Thoracic aorta (tissue), 2 donors: ENCODE measurements at places on chromosomes 11 and 22.

DNA sequence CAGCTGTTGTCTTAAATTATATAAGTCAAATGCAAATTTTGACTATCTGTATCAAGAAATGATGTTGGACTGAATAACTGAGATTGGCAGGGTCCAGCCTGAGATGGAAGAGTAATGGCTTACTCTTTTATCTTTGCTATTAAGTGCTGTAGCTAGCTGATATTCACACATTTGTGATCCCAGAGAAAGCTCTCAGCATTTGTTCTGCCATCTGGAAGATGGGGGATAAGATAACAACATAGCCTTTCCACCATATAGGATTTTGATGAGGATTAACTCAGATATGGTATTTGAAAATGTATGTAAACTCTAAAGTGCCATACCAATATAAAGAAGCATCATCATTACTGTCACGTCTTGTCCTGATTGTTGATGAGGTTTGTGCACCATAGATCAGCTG lies 1063.2 kb upstream of the TENM4 start:
- no peak for DNase-seq

DNA sequence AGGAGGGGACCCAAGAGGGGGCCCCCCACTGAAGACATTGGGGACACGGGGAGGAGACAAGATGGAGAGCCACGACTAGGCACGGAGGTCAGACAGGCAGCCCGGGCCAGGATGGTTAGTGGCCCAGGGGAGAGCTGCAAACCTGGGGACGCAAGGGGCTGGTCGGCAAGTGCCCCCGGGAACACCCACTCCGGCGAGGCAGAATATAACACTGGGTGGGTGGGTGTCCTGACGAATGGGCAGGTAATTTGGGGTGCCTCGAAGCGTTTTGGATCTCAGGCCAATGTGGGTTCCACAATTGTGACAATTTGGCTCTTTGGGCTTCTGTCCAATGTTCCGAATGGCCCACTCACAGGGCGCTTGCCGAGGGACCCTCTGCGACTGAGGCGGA lies 9.9 kb downstream of the IGF2 start:
- no peak for DNase-seq

DNA sequence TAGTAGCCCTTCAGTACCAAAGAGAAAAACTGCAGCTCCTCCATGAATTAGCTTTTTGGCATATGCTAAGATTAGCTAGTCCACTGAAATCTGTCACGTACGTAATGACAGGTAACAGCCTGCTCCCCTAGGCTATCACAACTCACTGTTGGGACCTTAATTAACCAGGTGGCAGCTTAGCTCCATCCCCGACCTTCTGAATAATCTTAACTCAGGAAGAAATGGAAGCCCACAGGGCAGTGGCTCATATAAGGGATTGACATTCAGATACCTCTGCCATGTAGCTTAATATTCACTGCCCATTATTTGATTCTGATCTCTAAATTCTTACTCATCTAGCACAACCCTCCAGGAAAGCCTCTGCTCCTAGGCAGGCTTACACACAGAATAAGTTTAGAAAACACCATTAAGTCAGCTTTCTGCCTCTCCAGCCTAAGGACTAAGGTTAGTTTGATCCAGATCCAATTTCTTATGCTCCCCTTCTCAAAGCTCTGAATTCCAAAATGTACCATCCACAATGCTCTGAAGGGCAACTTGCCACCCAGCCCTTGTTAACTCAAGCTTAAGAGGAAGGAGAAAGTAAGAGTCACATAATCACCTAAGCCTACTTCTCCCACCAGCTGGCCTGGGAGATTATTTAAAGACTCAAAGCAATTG lies 5.0 kb downstream of the HSPA8 start:
- no peak for DNase-seq

GRCh38 chr22:44288913-44289312 lies 23.8 kb downstream of the SHISAL1 start:
- no peak for DNase-seq

GRCh38 chr11:85094795-85095194 lies 532.3 kb downstream of the DLG2 start:
- no peak for DNase-seq

- DNase-seq, result no peak
These were observed 279.3 kb upstream of the SYN3 start for GRCh38 chr22:33337524-33337923.

DNA sequence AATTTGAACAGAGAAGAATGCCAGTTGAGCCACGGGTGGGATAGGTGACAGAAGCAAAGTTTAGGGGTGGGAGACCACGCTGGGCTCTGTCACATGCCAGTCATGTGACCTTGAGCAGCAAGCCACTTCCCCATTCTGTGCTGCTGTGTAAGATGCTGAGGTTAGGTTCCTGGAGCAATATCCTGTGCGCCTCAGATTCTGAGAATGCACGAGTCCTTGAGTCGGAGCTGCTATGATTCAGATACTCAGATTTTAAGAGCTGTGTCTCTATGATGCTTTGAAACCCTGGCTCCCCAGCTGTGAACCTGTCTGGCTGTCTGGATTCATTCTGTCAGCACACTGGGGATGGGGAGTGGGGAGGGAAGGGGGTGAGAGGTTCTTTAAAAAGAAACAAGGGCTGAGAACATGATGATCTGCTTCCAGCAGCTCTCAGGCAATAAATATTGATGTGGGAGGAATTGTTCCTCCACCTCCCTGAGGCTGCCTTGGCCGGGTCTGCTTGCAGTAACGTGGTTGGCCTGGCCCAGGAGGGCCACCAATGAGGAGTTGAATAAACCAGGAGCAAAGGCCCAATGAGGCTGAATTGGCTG lies 24.0 kb downstream of the SLCO2B1 start:
- no peak for DNase-seq

DNA sequence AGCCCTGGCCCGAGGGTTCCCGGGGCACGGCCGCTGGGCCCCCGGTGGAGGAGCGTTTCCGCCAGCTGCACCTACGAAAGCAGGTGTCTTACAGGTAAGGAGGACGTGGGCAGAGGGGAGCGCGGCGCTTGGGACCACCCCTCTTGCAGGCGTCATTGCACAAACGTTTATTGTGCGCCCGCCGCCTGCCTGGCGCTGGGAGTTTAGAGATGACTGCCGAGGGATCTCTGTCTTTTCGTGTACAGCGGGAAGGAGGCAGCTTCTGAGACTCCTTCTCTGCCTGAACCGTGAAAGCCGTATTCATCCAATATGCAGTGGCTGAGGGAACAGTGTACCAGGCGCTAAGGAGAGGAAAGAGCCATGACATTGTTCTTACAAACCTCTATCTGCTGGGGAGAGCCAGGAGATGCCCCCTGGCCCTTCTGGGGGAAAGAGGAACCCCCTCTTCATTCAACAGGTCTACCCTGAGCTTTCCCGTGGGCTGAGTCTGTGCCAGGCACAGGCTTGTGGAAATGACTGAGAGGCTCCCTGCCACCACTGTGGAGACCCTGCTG lies 13.8 kb upstream of the DGKZ start:
- DNase-seq, result no peak

- DNase-seq, result no peak
These were observed 10.2 kb upstream of the P4HA3 start for GRCh38 chr11:74321487-74322188.

GRCh38 chr22:36966851-36967540 lies 52.3 kb downstream of the TST start:
- DNase-seq, result no peak

DNA sequence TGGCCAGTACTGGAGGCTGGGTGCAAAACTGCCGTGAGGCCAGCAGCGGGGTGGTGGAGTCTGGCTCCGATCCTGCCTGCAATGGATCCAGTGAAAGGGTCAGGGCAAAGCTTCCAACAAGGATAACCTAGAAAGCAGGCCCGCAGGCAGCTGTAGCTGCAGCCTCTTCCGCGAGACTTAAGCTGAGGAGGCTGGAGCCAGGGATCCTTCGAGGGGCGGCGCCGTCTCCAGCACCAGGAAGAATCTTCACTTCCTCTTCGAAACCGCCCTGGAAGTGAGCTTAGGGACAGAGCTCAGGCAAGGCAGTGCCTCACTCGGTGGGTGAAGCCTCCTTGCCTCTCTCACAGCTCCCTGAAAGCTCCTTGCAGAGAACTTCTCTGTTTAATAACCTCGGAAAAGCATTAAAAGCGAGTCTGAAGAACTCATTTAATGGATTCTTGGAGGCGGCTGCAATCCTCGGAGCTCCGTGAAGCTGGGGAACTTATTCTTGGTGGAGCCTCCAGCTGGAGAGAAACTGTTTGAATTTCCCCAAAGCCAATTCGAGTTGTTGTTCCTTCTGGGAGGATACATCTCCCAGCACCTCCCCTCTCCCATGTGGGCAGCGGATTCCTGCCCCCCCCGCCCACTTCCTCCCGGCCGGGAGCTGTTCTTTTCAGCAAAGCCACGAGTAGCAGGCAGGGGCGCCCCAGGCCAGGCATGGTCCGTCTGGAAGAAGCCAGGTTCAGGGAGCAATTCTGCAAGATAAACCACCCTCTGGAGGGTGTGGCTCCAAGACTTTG lies 169.9 kb downstream of the CTTN start:
- DNase-seq, result no peak

DNA sequence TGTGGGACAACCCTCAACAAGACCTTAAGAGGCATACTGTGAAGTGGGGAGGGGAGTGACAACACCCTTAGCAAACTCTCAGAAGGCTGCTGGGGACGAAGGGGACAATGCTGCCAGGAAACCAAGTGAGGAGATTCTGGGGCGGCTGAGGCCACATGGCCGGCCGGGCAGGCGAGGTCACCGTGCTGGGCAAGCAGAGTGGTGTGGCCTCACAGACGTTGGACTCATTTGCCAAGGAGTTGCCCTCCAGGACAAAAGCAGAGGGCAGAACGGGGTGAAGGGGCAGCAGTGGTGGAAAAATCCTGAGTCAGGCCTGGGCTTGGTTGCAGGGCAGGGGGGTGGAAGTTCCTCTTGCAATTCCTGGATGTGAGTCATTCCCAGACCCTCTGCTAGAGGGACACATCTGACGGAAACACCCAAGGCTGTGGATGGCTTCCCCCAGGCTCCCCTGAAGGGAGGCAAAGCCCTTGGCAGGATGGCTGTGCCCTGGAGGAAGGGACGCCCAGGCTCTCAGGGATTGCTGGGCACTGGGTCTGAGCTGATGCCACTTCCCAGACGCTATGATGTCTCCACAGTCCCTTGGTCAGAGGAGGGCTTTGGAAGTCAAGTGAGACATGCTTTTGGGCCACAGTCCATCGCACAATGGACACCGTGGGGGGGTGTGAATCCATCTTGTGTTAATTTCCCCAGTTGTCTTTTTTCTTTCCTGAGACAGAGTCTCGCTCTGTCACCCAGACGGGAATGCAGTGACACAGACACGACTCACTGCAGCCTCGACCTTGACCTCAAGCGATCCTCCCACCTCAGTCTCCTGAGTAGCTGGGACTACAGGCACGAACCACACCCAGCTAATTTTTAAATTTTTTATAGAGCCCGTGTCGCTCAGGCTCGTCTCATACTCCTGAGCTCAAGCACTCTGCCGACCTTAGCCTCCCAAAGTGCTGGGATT lies 16.2 kb upstream of the SHANK3 start:
- no peak for DNase-seq

DNA sequence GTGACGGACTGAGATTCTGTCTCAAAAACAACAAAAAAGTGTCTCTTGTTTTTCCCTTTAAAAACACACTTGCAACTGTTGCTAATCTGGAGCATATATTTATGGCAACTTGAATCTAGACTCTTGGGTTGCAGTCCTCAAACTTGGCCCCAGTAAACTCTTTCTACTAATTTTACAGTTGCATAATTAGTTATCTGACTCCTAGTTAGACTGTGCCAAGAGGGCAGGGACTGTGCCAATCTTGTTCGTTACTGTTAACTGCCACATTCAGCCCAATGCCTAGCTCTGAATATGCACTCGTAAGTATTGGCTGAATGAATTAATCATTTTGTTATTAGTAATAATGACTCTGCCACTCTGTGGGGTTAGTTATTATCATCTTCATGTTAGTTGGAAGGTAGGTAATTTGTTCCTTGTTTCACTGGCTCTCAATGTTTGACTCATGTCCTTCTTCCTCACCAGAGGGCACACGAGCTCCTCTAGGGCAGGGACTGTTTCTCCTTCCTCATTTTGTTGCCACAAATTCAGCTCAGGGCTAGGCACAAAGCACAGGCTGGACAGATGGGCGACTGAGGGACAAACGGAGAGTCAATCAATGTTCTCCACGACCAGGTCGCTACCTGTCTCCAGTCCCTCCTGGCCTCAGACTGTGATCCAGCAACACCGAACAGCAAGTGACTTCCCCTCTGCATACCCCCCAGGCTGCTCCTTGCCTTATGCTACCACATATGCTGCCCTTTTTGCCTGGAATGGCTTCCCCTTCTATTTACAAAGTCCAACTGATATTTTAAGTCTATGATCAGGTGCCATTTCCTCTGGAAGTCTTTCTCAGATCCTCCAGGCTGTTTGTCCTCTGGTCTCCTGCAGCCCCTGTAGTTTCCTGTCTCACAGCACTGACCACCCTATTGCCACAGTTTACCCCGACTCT lies 9.0 kb downstream of the CLPB start:
- no peak for DNase-seq

DNA sequence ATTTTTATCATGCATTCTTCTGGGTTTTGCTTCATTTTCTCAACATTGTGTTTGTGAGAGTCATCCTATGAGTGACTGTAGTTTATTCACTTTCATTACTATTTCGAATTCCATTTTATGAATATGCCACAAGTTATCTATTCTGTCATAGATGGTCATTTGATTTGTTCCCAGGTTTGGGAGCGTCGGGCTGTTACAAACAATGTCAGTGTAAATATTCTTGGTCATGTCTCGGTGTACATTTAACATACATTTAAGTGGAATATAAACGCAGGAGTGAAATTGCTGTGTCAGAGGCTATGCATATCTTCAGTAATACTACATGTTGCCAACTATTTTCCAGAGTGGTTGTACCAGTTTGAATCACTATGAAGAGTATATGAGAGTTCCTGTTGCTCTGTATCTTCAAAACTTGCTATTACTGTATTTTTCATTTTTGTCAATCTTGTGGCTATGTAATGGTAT lies 2.4 kb downstream of the TRIM44 start:
- no peak for DNase-seq

GRCh38 chr11:64566042-64566914 lies 24.7 kb upstream of the SLC22A12 start:
- no peak for DNase-seq

- no peak for DNase-seq
These were observed 12.3 kb downstream of the MPEG1 start for GRCh38 chr11:59200423-59200746.

DNA sequence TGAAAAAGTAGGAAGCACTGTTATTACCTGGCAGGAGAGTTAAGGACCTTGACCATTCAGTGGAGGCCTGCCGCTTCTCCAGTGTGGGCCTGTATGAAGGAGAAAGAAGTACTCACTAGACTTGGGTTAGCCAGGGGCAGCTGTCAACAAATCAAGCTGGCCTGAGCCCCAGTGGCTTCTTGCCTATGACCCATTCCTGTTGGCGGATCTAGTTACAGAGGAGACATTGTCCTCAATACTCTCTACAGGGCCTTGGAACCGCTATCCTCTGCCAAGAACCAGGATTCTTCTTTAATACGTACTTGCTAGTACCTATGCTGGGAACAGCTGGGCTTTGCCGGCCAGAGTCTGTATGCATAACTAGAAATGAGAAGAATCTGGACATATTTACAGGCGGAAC lies 68.1 kb downstream of the ALX4 start:
- no peak for DNase-seq

- DNase-seq, result no peak
These were observed 459.8 kb downstream of the SOX6 start for GRCh38 chr11:15896530-15896929.

- no peak for DNase-seq
These were observed 489.5 kb upstream of the B3GAT1 start for GRCh38 chr11:134901542-134901941.

GRCh38 chr11:34997952-34998528 lies 81.6 kb downstream of the PDHX start:
- no peak for DNase-seq
